ENCODE measurements at places on chromosomes 12 and 14. TPM values are rescaled to one million over a fixed set of nuclear protein-coding genes. Genes with fewer than 3 reads are reported as not detected.

Gene KRT75
- not detected for total RNA-seq

- DNase-seq, result no peak
Measured at GRCh38 chr12:31279390-31279924, 46.5 kb downstream of the SINHCAF start.

DNA sequence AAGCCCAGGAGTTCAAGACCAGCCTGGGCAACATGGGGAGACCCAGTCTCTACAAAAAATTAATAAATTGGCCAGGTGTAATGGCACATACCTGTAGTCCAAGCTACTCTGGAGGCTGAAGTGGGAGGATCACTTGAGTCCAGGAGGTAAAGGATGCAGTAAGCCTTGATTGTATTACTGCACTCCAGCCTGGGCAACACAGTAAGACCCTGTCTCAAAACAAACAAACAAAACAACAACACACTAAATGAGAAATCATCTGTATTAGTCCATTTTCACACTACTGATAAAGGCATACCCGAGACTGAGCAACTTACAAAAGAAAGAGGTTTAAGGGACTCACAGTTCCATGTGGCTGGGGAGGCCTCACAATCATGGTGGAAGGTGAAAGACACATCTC, 4.7 kb upstream of the MLXIP start:
- no peak for DNase-seq

GRCh38 chr14:91417120-91417982, at the start of gene CCDC88C:
Gene CCDC88C (minus strand): TSS chr14:91417820. CDS start chr14:91417690, 130 bp downstream.
- peak; percentile 49 for DNase-seq

DNA sequence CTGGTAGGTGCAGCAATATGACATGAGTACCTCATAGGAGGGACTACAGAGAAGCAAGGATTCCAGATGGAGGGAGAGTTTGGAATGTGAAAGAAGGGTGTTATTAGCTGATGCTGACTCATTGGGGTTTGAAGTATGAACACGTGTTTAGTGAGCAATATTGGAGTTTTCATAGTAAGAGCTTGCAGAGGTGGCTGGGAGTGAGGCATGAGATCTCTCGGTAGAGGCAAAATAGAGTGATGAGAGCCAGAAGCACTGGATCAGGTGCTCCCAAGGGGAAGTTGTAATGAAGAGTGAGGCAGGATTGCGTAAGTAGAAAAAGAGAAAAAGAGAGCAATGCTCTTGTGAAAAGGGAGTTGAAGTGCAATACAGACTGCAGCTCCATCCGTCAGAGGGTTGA, 42.1 kb downstream of the MGST1 start:
- DNase-seq, result peak; percentile 64

Gene KRT85
- not detected for total RNA-seq

Gene CLEC12A
- not detected for total RNA-seq

Gene PRH1
- total RNA-seq, result 16.2 TPM

Gene SPX
- 33.4 TPM for total RNA-seq

Gene PRICKLE1
- total RNA-seq, result 10.7 TPM

Gene RACGAP1
- 195 TPM for total RNA-seq

DNA sequence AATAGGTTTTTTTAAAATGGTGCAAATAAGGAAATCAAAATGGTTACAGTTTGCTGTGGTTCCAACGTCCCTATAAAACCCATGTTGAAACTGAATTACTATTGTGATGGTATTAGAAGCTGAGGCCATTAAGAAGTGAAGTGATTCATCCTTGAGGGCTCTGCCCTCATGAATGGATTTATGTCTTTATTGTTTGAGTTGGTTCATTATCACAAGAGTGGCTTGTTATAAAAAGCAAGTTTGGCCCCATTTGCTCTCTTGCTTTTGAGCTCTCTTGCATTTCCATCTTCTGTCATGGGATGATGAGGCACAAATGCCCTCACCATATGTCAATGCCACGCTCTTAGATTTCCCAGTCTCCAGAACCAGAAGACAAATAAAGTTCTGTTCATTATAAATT, 62.3 kb downstream of the PRKD1 start:
- peak; percentile 6 for DNase-seq

Gene PPP1R1A
- 9.2 TPM for total RNA-seq
